ENCODE measurements at places on chromosomes 11 and 22. TPM values are rescaled to one million over a fixed set of nuclear protein-coding genes. Genes with fewer than 3 reads are reported as not detected.

Gene GGTLC2
- total RNA-seq = not detected

Gene DDIAS
- 3.8 TPM for total RNA-seq

Gene ARHGAP32
- total RNA-seq = 29.0 TPM

Gene APOBEC3F
- 3.2 TPM for total RNA-seq

Gene PRSS23
- 56.4 TPM for total RNA-seq

Gene PLEKHA7
- 10.1 TPM for total RNA-seq

Gene PRR5L
- 29.6 TPM for total RNA-seq

Gene HOATZ
- 3.4 TPM for total RNA-seq

Gene SAMM50
- total RNA-seq = 39.3 TPM

Gene NUDT8
- total RNA-seq = 2.6 TPM

Gene C11orf65
- 1.3 TPM for total RNA-seq

Gene ST3GAL4
- 48.2 TPM for total RNA-seq

Gene KCNE3
- 4.7 TPM for total RNA-seq

Gene ARVCF
- 43.5 TPM for total RNA-seq

Gene FGF19
- not detected for total RNA-seq

Gene HSPB2
- total RNA-seq = 3.0 TPM
